ENCODE measurements at places on chromosomes 1 and 21.

- no peak for DNase-seq
Observed at GRCh38 chr1:38312753-38313152, 266.2 kb upstream of the POU3F1 start.

DNA sequence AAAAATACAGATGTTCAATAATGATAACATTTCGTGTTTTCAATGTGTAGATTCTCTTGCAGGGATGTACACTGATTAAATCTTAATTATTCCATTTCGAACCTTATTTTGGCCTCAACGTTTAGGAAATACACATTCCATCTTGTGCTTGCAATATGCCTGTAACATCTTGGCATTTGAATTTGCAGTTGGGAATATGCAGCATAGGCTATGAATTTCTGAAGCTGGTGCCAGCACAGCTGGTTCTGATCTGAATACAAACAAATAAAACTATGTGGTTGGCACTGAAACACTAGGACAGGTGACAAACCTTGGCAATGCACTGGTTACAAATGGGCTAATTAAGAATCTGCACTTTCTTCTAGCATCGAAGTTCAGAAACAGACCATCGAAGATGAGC is 108.4 kb downstream of the ERG start:
- DNase-seq, result no peak

DNA sequence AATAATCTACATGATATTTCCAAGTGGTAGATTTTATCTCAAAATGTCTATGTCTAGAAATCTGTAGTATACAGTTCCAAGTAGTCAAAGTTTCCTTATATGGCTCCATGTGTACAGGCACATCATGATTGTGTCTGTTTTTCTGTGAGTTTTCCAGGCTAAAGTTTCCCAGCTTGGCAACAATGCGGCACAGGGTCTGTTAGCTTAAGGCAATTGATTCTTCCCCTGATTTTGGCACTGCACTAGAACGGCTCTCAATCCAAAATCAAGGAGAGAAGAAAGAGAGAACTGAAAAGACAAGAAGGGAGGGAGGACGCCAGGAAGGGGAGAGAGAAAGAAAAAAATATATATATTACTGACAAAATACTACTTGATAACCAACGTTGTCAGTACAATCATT is 193.9 kb upstream of the SNX7 start:
- DNase-seq, result no peak

GRCh38 chr1:28091043-28091781 is 2.8 kb upstream of the EYA3 start:
- peak; percentile 55 for DNase-seq

DNA sequence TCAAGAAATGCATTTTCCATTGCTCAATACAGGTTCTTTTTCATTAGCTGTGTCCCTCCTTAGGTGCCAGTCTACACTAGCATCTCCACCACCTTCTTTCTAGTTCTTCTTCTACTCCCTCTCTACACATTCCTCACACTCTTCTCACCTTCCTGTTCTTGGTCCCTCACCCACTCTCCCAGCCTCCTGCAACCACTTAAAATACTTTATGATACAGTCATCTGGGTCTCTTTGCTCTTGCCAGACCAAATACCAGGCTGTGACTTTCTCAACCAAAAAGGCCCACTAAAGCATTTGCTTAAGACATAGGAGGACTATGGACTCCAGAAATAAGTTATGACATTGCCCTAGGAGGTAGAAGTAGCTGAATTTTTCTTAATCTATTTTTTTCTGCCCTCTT is 35.1 kb downstream of the PIGM start:
- no peak for DNase-seq

- no peak for DNase-seq
Observed at GRCh38 chr1:169120066-169120465, 13.6 kb downstream of the ATP1B1 start.

GRCh38 chr21:20996421-20997310 is 1.5 kb upstream of the NCAM2 start:
- DNase-seq, result no peak

GRCh38 chr1:101960142-101960541 is 36.6 kb downstream of the OLFM3 start:
- DNase-seq, result no peak

DNA sequence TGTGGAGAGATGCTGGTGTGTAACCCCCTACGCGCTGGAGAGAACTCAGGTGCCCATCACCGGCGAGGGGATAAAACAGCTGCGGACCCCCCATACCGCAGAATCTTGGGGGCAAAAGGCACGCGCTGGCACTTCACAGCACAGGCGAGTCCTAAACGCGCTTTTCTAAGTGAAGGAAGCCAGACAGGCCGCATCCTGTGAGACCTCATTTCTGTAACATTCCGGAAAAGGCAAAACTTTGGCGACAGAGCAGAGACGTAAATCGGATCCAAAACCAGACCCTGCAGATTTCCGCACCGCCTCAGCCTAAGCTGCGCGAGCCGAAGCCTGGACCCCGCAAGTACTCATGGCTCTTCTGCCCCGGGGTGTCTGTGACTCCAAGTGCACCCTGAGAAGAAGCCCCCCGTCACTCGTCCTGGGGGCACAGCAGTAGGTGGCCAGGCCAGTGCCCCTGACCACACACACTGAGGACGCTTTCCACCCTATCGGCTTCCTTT is 60.9 kb downstream of the SLX9 start:
- no peak for DNase-seq

- no peak for DNase-seq
Observed at GRCh38 chr1:100860397-100860991, 34.1 kb downstream of the EXTL2 start.

GRCh38 chr1:223363856-223364684 is at the start of gene SUSD4:
Gene SUSD4, minus strand, starts transcription at chr1:223364176. Its CDS starts 751 bp downstream, at chr1:223363425.
- peak; percentile 72 for DNase-seq

DNA sequence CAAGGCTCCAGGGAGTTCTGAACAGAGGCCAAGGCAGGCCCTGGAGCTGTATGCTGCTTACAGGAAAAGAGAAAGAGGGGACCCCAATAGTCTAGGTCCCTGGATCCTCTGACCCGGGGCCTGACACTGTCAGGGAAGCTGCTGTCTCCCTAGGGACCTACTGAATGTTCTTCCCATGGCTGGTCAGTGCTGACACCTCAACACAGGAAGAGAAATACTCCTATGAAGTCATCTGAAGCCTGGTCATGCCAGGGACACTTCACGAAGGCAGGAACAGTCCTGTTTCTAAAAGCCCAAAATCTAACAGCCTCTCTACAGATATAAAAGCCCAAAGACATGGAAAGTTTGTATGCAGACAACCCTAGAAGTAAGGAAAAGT is 1.7 kb upstream of the LAD1 start:
- DNase-seq, result no peak

DNA sequence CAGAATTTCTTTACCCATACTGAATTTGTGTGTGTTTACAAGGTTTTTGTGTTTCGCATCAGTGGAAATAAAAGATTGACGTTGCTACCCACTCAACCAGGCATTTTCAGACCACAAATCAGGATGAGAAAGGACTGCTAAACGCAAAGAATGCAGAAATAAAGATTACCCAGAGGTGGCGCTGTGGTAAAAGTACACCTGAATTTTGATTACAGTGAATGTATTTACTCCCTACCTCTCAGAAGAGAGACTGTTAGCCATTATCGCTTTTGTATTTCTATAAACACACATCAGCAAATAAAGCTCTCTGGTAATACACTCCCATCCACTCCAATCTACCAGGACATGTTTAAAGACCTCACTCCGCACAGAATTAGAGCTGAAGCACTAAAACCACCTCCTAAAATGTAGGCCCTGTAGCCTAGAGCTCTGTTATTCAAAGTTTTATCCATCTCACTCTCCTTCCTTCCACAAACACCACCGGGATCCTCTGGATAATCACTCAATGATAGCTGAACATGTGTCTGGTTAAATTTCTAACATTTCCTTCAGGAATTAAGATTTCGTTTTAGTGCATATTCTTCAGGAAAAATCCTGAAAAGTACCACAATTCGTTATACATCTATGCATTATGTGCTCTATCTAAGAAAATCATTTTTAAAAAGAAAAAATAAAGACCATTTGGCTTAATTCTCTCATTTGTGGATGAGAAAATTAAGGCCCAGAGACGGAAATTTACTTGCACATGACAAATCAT is 2.5 kb upstream of the LMO4 start:
- peak; percentile 80 for DNase-seq

DNA sequence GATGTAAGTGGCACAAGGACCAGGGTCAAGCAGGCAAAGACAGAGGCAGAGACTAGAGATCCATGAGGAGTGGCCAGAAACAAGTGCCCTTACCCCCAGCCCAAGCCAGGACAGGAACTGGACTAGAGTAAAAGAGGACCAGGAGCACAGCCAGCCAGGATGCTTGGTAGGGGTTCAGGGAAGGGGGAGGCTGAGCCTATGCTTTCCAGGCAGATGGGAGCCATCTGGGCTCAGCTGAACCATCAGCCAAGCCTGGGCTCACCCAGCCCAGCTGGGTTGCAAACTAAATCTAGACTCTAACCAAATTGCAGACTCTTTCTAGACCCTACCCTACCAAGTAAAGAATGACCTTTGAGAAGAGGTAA is 15.2 kb downstream of the PDZK1IP1 start:
- DNase-seq, result no peak

GRCh38 chr1:167435484-167435883 is 82.8 kb downstream of the CD247 start:
- no peak for DNase-seq

All from DMS153 (cell line).